ENCODE measurements at places on chromosomes 12 and 14. TPM values are rescaled to one million over a fixed set of nuclear protein-coding genes. Genes with fewer than 3 reads are reported as not detected.

ACOT6 gene
- not detected for total RNA-seq

- DNase-seq = peak; percentile 79
Measured at GRCh38 chr12:9673404-9674225, 4.1 kb downstream of the CLEC2D start.

- DNase-seq = no peak
Measured at GRCh38 chr12:80411787-80412186, 32.2 kb upstream of the PTPRQ start.

- DNase-seq = no peak
Measured at GRCh38 chr12:24256684-24257083, 307.2 kb upstream of the SOX5 start.

RPGRIP1 gene
- total RNA-seq = not detected

KLHL33 gene
- total RNA-seq = 0.28 TPM

C12orf75 gene
- total RNA-seq = 68.6 TPM

GRCh38 chr14:102557434-102558226, 34.8 kb upstream of the RCOR1 start:
- no peak for DNase-seq

DNA sequence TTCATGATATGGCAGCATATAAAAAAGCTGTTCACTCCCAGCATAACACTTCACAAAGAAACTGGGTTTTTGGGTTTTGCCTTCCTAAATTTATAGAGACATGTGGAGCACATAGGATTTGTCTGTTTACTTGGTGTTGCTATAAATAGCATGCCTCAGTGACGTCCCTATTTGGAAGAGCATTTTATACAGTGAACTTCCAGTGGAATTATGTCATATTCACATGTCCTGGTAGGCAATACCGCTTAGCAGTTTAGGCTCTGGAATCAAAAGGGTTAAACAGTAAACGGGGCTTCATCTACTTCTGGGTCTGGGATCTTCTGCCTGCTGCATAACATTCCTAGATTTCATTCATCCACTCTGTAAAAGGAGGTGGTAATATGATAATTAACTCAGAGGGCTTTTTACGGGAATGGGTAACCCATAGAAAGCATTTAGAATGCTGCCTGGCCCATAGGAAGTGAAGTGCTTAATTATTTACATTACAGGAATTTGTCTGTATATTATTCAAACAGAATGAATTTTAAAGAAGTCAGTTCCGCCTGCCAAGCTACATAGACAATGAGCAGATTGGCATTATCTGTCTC, 396.1 kb downstream of the TMTC2 start:
- DNase-seq = no peak

C12orf43 gene
- 17.8 TPM for total RNA-seq

GDF11 gene
- total RNA-seq = 3.4 TPM

- DNase-seq = no peak
Measured at GRCh38 chr12:2179953-2180736, 127.4 kb downstream of the CACNA1C start.

- no peak for DNase-seq
Measured at GRCh38 chr12:71060426-71060825, 97.4 kb downstream of the TSPAN8 start.

DNA sequence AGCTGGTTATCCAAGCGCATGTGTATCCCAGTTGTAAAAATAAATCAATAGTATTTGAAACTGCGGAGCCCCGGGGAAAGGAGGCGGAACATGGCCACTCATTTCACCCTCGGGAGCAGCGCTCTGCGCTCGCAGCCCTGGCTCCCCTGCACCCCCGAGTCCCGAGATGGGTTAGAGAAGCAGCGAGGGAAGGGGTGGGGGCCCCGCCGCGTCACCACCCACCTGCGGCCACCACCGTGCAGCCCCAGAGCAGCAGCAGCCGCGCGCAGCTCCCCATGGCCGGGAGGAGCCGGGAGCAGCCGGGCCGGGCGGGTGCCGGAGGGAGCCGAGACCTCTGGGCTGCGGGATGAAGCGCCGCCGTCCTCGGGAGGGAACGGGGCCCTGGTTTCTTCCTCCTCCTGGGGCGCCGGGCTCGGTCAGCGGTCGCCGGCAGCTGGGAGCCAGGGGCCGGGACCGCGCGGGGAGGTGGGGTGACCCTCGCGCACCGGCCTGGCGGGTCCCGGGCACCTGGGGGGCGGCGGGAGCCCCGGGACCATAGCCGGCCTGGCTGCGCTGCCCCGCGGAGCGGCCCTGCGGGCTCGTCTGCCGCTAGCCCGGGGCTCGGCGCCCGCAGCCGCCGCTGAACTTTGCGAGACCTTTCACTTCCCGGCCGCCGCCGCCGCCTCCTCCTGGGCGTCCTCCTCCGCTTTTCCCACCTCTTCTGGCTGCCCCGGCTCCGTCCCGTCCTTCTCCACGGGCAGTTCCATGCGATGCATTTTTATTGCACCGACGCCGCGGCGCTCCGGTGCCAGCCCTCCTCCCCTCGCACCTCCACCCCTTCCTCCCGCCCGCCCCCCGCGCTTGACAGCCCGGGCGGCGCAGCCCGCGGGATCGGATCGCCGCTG, at the start of gene NTN4:
TSS of gene NTN4 (minus strand) at position 732 of the 884 bp plus-strand sequence. CDS start at position 277, 455 bp downstream.
- DNase-seq = peak; percentile 30

DNA sequence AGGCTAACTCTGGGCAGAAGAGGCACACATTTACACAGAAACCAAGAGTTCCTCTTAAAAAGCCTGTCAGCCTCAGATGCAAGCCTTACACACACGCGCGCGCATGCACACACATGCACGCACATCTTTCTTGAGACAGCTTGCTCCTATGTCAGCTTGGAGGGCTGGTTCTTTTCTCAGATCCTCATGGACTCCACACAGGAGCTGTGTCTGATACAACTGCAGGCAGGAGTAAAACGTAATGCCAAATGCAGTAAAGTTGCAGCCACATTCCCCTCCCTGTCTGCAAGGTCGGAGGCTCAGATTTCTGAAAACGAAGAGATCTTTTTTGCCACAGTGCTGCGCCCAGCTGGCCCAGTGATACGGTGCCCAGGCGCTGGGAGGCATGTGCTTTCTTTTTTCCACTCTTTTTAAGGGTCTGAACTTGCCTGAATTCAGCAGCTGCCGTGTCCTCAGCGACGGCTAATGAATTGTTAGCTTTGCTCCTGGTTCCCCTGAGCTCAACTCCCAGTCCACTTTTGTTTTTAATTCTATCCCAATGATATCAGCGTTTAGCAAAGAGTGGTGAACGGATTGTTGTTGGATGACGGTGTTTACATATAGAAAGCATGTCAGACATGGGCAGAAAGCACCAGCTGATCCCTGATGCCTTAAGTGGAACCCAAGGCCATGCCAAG, 72.9 kb upstream of the FOXN3 start:
- DNase-seq = no peak

SMIM10L1 gene
- 10.1 TPM for total RNA-seq

GRCh38 chr12:121595520-121595919, 14.7 kb upstream of the KDM2B start:
- no peak for DNase-seq

DNA sequence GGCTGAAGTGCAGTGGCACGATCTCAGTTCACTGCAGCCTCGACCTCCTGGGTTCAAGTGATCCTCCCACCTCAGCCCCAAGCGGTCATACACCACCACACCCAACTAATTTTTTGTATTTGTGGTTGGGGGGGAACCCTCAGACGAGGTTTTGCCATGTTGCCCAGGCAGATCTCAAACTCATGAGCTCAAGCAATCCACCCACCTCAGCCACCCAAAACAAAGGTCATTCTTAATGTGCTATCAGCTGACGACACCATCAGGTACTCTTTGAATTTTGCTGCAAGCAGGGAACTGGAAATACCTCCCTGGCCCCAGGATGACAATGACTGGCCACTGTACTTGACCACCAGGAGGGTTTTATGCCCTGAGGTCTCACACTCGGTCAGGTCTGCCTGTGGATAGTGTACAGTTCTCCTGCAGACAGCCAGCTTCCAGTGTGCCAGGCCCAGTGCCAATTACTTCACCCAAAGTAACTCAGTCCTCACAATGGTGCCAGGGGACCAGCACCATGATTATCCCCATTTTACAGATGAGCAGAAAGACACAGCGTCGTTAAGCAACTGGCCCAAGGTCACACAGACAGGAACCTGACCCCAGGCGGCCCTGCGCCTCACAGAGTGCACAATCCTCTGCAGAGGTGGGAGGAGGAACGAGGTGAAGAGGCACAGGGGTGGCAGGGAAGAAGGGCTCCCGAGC, 42.9 kb downstream of the ITPK1 start:
- DNase-seq = no peak

GRCh38 chr12:64884728-64885127, 60.3 kb downstream of the TBC1D30 start:
- no peak for DNase-seq

- DNase-seq = no peak
Measured at GRCh38 chr12:48954841-48955501, 2.3 kb downstream of the ARF3 start.

- no peak for DNase-seq
Measured at GRCh38 chr12:121903202-121903601, 14.6 kb downstream of the PSMD9 start.

GRCh38 chr14:93878212-93878611, 48.9 kb upstream of the FAM181A start:
- DNase-seq = no peak

VIPAS39 gene
- 18.9 TPM for total RNA-seq

PGAM5 gene
- 47.8 TPM for total RNA-seq

- DNase-seq = no peak
Measured at GRCh38 chr12:7175493-7175892, 14.0 kb upstream of the PEX5 start.

IFT81 gene
- 1.3 TPM for total RNA-seq

SIRT4 gene
- total RNA-seq = 4.2 TPM

PAX9 gene
- total RNA-seq = not detected

DNA sequence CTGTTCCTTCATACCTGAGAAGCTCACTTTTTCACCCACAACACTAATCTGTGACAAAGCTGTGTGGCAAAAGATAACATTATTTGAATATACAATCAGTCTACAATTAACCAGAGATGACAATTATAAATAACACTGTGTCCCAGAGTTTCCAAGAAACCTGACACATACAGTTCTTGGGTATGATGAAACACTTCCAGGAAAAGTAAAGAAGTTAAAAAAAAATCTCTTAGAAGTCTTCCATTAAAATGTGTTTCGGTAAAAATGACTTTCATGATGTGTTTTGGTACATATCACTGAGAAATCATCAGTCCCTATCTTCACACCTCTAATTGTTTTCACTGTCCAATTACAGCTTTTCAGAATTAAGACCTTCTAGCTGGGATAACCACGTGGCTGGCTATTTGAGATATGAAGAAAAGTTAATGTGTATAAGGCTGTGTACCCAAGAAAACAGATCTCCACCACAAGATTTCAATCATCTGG, 390.2 kb downstream of the SOX5 start:
- DNase-seq = no peak

DNA sequence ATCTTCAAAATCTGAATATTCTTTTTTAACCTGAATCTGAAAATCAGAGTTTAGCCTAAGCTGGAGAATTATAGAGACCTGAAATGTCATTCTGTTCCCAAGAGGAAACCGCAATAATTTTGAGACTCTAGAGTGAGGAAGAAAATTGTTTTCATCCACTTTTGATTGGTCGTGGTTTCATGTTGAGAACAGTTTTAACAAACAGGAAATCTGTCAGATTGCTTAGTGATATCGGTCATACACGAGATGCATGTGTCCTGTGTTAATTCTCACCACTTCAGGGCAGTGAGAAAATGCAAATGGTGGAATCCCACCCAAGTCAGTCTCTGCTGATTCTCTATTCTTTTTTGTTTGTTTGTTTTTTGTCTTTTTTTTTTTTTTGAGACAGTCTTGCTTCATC, 1498.5 kb upstream of the TMEM132C start:
- DNase-seq = peak; percentile 11

DNA sequence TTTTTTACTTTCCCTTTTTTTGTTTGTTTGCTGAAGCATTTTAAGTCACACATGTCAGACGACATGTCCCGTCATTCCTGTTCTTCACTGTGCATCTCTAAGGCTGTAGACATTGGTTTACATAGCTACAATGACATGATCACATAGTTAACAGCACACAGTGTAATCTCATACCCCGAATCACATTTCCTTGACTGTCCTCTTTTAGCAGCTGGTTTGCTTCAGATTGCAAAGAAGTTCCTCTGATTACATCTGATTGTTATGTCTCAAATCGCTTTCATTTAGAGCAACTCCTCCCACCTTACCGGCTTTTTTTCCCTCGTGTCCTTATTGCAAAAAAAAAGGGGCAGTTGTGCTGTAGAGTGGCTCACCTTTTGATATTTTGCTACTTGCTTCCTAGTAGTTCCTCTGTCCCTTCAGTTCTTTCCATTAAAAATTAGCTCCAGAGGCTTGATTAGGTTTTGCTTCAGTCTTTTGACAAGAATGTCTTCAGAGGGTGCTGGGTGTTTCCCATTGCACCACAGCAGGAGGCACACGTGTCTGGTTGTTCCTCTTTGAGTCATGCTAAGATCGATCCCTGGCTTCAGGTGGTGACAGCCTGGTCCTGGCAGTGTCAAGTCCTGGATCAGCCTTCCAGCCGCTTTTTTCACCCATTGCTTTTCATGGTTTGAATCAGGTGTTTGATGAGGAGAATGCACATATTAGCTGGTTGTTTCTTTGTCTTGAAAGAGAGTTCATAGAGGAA, 35.0 kb downstream of the ZNF664 start:
- DNase-seq = no peak

DNA sequence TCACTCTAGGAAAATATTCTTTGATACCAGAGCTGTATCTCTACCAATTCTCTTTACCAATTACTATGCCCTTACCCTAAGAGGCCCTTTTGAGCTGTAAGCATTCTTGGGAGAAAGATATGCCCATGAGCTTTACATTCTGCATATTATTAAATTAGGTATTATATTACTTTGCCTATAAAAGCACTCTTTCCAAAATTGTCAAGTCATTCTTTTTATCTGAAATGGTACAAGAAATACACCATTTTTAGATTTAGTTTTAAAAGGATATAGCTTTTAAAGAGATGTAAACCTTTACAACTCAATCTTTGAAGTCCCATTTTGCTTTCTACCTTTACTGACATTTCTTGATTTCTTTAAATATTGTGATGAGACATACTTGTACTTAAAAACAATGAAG, 343.5 kb downstream of the C12orf50 start:
- DNase-seq = no peak

GRCh38 chr12:19431407-19432308, 7.6 kb upstream of the AEBP2 start:
- peak; percentile 77 for DNase-seq

GRCh38 chr12:25730489-25731349, 177.6 kb upstream of the LMNTD1 start:
- no peak for DNase-seq

DNA sequence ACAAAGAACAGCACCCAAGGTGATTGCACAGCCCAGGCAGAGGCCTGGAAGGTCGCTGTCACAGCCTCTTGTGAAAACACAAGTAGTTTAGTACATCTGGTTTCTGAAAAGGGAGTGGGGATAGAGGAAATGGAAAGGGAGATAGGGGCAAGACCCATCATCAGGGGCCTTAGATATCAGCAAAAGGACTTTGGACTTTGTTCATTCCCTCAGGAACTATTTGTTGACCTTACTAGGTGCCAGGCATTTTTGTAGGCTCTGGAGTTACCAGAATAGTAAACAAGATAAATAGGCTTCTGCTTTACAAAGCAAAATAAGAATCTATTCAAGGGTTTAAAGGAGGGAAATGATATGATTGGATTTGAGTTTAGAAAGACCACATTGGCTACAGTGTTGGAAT, 199.4 kb upstream of the CDKN3 start:
- DNase-seq = no peak

BCL2L14 gene
- total RNA-seq = 6.0 TPM

APEX1 gene
- 198 TPM for total RNA-seq
